ENCODE measurements at places on chromosomes 1 and 21. TPM values are rescaled to one million over a fixed set of nuclear protein-coding genes. Genes with fewer than 3 reads are reported as not detected.

DNA sequence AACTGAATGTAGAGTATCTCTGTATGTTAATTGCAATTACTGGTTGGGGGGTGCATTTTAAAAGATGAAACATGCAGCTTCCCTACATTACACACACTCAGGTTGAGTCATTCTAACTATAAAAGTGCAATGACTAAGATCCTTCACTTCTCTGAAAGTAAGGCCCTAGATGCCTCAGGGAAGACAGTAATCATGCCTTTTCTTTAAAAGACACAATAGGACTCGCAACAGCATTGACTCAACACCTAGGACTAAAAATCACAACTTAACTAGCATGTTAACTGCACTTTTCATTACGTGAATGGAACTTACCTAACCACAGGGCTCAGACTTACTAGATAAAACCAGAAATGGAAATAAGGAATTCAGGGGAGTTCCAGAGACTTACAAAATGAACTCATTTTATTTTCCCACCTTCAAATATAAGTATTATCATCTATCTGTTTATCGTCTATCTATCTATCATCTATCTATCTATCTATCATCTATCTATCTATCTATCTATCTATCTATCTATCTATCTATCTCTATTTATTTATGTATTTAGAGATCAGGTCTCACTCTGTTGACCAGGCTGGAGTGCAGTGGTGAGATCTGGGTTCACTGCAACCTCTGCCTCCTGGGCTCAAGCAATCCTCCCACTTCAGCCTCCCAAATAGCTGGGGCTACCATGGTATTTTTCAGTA lies 47.8 kb downstream of the CHML start:
- no peak for DNase-seq

OR14K1 gene
- total RNA-seq = not detected

FHL3 gene
- total RNA-seq = 30.4 TPM

- DNase-seq = no peak
Measured at GRCh38 chr1:30536530-30536929, 186.9 kb downstream of the MATN1 start.

DNA sequence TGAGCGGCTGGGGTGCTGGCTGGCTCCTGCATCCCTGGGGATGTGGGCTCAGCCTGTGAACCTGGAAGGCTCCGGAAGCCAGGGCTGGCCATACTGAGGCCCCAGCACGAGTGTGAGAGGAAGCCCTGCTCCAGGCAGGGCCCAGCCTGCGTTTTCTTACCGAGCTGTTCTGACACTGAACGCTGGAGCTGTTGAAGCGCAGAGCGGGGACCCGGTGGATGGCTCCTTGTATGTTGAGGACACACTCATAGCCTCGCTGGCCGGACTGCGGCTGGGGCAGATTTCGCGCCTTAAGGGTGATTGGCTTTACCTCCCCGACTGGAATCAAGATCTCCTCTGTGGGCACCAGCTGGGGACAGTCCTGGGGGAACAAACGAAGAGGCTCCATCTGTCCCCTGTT lies 160.0 kb downstream of the PLXNA2 start:
- DNase-seq = no peak

DNA sequence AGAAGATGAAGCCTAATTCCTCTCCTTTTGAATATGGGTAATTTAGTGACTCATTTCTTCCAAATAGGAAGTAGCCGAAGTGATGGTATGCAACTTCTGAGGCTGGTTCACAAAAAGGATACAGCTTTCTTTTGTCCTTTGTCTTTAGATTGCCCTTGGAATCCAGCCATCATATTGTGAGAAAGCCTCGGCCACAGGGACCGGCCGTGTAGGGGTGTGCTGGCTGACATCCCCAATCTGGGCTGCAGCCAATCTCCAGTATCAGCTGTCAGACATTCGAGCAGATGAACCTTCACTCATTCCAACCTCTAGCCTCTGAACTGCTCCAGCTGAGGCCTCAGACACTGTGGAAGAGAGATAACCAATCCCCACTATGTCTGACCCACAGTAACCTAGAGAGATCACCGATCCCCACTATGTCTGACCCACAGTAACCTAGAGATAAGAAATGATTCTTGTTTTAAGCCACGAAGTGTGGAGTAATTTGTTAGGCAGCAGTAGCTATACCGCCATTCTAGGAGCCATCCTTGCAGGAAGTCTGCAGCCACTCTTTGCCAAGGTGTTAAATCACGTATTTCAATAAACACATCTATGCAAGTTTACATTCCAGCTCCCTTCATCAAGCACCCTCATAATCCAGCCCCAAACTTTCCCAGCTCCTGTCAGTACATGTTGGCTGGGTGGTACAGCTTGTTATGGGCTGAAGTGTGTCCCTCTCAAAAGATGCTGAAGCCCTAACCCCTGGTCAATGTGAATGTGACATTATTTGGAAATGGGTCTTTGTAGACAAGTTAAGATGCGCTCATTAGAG lies 2.9 kb upstream of the DIP2A start:
- peak; percentile 50 for DNase-seq

DNA sequence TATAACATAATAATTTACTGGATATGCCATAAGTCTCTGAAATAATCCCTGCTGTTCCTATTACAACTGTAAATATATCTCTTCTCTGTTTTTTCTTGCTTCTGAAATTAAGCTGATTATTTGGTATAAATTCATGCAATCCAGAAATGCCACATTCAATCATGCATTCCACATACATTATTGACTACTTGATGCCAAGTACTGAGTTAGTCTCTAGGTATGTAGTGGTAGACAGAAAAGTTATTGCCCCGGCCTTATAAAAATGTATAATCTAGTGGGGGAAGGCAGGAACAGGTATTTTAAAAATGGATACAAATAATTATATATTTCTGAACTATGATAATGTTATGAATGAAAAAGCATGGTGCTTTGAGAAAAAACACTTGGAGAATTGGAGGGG lies 338.6 kb upstream of the SNX7 start:
- no peak for DNase-seq

DNA sequence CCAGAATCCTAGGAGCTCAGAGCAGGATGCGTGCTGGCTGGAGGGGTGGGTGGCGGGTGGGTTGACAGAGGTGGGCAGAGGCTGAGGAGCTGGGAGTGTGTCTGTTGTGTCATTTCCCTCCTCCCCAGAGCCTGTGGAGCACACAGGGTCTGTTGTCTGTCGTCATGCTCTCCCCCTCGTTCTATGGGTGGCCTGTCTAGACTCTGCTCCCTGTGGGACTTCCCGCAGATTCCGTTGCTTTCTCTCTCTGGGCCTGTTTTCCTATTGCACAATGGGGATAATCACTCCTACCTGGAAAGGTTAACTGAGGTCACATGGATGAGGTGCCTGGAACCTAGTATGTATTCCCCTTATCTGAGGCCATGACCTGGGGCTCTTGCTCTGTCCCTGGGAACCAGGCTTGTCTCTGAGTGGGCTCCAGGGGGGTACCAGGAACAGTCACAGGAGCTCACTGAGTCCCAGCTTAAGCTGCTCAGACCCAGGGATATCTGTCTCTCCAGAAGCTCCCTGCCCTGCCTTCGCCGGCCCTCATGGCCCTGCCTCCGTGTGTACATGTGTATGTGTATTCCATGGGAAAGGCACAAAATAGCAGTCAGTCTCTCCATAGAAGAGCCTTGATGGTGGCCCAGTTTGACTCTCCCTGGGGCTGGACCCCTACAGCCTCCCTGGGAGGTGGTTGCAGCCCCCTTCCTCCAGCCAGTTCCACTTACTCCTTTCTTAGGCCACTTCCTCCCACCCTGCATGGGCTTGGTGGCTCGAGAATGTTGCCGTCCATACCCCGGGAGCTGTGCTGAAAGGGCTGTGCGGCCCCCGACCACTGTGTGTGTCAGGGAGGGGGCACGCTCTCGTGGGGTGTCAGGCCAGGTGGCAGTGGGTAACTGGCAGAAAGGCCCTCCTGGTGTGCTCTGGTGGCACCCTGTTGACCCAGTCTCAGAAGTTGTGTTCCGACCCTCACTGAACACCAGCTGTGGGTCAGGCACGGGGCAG lies 17.9 kb downstream of the PTPRF start:
- peak; percentile 68 for DNase-seq
